ENCODE measurements at places on chromosomes 3 and 15.

DNA sequence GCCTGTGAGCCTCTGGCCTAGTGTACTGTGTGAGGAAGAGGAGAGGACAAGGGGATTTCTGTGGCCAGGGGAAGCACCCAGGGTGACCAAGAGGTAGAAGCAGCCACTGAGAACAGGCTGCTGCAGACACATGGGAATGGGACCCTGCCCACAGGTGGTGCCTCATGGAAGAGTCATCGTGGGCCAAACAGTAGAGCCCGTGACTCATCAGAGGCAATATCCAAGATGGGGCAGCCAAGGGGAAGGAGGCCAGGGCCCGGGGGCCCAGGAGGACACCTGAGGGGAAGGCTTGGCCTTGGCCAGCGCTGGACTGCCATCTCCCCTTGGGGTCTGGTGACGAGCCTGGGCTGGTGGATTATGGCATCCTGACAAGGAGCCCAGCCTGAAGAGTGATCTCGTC, 275.0 kb upstream of the LYSMD4 start:
- DNase-seq: no peak

DNA sequence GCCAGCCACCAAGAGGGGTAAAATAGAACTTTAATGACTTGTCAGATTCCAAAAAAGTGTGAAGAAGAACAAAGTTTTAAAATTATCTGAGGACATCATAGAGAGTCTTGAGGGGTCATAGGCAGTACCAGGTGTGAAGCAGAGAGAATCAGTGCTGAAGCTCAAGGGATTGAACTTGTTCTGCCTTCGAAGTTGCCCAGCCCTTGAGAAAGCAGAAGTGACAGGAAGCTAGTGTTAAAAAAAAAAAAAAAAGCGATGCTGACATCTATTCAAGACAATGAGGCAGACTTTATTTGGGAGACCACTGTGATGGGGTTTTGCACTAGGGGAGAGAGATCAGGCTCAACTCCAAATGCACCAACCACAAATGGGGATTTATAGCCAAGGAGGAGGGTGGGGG, 21.8 kb downstream of the FBXO22 start:
- no peak for DNase-seq

DNA sequence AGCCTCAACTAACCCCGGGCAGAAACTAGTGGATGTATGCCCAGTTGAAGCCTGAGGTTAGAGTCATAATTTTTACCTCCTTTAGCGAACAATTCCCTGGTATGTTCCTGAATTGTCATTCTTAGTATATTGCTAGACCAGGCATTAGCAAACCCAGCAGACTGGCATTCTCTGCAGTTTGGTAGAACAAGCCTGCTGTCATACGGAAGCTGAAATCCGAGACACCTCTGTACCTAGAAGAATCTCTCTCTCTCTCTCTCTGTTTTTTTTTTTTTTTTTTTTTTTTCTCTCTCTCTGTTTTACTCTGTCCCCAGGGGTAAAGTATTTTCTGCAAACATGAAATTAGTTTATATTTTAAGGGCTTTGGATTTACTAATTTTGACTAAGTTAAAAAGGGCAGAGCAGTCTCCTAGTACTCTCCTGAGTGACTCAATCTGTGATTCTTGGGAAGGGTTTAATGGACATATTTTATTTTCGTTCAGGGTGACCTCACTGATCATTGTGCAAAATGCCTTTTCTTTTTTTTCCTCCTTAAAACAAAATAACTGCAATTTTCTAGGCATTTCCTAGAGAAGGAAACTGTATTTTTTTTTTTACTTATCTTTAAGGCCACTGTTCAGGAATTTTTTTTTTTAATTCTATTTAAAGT, 133.6 kb upstream of the ICE2 start:
- no peak for DNase-seq

- no peak for DNase-seq
Measured at GRCh38 chr15:26892182-26892518, 25.3 kb downstream of the GABRA5 start.

DNA sequence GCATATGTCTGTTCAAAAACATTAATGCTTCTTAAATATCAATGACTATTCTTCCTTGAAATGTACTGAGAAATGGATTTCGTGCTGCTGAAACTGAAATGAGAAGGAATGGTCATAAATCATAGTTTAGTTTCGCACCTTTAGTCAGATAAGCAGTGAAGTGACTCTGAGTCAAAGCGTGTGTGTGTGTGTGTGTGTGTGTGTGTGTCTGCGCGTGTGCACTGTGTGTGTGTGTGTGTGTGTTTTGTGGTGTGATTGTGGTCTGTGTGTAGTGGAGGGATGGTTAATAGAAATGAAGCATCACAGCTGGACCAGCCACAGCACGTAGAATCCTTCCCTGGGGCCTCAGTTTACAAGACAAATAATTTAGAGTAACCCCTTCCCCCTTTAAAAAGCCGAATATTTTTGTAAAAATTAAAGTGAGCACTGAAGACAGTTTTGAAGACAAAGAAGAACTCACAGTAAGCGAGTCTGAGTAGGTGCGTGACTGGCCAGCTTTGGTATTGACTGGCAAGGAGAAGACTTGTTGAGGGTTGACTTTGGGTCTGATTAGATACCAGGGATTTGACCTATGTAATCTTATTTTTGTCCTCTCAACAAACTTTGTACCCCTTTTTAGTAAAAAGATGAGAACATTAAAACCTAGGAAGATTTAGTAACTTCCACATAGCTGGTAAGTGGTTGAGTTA, 202.0 kb upstream of the IL12A start:
- no peak for DNase-seq

GRCh38 chr3:129586746-129587430, 19.6 kb downstream of the PLXND1 start:
- peak; percentile 43 for DNase-seq
